ENCODE measurements at places on chromosomes 6 and 20.

GRCh38 chr6:133392641-133393040, 151.5 kb downstream of the EYA4 start:
- no peak for DNase-seq

DNA sequence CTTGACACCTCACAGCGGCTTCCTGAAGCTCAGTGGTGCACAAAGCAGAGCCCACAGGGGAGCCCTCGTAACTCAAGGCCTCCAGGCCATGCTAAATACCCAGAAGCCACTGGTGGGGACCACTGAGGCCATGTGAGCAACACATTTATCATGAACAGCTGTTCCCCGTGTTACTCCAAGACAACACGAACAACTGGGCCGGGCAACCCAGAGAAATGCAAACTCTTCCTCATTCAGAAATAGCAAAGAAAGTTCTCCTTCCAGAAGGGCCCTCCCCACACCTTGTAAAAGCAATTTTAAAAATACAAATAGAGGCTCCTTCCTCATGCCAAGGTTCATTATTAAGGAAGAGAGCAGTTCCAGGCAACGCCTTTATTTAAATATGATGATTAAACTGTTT, 36.3 kb upstream of the SLCO4A1 start:
- DNase-seq: no peak

- DNase-seq: no peak
Measured at GRCh38 chr6:113594726-113595125, 262.4 kb upstream of the MARCKS start.

GRCh38 chr6:95087394-95088097, 489.8 kb upstream of the MANEA start:
- DNase-seq: no peak

- DNase-seq: no peak
Measured at GRCh38 chr6:88662653-88663174, 300.7 kb downstream of the RNGTT start.

- no peak for DNase-seq
Measured at GRCh38 chr20:62675877-62676260, 32.8 kb upstream of the NTSR1 start.

DNA sequence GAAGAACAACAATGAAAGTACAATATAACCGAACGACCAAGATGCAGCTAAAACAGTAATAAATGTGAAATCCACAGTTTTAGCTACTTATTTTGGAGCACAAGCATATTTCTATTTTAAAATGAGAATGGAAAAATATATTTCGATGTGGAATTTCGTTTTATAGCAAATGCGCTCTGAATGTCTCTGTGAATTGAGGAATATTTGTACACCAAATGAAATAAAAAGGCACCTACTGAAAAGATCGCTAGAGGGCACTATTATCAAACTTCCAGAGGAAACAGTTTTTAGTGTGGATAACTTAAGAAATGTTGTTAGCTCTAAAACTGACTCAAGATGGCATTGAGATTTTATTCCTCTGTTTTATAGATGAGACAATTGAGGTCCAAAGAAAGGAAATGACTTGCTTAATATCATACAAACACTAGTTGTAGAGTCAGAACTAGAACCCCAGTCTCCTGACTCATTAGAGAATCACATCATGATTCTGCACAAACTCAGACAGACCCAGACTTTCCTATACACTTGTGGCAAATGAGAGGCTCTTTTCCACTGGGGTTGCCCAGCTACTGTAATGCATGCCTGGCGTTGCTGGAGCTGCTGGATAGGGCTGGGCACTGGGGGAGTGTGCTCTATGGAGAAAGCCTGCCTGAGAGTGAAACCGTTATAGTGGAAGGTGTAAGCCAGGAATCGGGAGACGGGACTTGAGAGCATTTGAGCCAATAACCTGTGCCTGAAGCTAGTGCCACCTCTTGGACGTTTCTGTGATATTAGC, 51.9 kb downstream of the GCLC start:
- DNase-seq: no peak

DNA sequence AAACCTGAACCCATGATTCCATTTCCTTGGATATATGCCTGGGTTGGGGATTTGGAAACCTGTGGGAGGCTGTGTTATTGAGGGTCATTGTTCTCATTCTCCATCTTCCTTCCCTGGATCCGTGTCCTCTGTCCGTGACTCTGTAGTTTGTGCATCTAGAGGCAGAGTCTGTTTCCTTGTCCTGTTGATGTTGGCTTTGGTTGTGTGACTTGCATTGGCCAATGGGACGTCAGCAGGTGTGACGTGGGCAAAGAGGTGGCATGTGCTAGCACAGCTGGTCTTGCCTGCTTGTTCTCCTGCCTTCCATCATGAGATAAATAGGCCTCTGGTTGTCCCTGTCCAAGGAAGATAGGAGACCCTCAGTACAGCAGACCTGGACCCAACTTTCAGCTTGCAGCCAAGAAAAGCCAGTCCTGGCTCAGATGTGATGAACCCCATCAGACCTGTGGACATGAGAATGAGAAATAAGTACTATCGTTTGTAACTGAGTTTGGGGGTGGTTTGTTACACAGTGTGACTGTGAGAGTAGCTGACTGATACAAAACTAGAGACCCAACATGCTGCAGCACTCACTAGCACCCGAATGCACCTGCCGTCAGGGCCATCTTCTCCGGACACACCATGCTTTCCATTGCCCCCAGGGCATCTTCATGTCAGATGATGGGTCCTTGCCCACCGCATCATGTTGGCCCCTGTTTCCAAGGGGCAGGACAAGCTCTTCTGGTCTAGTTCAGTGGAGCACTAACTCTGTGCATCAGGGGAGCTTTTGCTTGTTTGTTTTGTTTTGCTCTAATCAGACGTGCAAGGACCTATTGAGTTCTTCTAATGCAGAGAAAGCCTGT, 195.3 kb upstream of the SULF2 start:
- no peak for DNase-seq

DNA sequence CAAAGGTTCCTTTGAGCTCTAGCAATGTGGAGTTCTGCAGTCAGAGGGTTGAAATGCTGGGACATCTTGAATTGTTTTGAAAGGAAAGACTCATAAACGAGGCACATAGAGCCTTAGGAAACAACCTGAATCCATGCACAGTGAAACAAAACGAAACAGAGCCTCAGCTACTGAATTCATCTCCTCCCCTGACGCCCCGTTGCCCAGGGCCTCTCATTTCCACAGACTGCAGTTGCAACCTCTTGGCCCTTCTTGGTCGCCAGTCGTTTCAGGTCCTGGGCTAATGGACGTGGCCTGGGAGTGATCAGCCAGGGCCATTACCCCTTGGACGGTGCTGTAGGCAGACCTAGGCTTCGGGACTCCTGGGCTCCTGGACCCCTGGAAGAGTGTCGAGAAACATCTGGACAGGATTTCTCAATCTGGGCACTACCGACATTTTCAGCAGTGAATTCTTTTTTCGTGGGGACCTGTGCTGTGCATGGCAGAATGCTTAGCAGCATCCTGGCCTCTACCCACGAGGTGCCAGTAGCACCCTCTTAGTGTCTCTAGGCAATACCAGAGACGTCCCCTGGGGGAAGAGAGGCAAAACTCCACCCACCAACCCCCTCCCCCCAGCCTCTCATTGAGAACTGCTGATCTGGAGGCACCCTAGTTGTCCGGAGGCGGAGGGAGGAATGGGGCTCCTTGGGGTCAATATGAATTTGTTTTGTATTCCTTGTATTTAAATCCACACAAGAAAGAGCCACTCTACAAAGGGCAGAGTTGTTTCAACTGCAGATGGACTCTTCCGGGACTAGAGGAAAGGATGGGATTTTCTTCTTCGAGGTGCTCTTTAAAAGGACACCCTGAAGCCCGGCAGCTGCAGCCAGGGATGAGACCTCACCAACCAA, 50.2 kb downstream of the TMEM242 start:
- DNase-seq: no peak

DNA sequence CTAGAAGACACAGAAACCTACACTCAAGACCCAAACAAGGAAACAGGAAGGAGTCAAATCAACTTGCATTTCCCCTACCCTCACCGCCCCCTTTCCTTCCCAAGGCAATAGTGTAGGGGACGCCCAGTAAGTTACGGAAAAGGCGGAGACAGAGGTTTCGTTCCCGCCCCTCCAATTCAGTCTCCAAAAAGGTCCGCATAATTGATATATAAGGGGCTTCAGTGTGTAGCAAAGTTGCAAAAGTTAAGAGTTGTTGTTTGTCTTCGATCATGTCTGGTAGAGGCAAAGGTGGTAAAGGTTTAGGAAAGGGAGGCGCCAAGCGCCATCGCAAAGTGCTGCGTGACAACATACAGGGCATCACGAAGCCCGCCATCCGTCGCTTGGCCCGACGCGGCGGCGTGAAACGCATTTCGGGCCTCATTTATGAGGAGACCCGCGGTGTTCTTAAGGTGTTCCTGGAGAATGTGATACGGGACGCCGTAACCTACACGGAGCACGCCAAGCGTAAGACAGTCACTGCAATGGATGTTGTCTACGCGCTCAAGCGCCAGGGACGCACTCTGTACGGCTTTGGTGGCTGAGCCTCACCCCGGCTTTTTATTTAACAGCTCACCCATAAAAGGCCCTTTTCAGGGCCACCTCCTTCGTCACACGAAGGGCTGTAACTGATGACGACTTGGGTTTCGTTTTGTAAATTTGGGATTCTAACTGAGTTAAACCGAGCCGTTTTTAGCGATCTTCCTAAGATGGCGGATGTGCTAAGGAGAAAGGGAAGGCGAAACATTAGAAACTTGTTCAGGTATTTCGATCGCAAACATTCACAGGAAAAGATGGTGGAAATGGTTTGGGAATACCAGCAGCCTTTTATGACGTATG, 124.6 kb upstream of the BTN3A2 start:
- peak; percentile 81 for DNase-seq

GRCh38 chr6:45417436-45417835, 39.7 kb upstream of the SUPT3H start:
- no peak for DNase-seq

- DNase-seq: no peak
Measured at GRCh38 chr6:43257367-43258145, 14.3 kb downstream of the TTBK1 start.

DNA sequence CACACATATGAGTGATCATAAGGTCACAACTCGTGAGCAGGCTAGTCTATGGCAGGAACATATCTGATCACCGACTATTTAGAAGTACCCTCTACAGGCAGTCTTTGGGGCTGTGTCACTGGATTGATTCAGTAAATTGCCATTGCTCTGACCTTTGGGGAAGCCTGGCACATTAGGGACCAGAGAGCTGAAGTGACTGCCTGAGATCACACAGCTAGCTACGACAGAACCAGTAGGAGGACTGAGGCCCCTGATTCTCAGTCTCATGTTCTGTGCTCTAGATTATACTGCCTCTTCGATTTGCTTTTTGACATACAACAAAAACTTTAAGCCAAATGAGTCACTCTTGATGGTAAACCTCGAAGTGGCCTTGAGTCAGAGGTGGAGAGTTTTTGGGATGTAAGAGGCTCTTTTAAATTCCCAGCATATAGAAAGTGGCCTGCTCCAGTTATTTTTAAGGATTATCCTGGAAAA, 247.5 kb upstream of the SUPT3H start:
- DNase-seq: no peak

- DNase-seq: no peak
Measured at GRCh38 chr6:21664314-21665109, 71.0 kb downstream of the SOX4 start.

- DNase-seq: no peak
Measured at GRCh38 chr20:19067986-19068385, 144.5 kb upstream of the SLC24A3 start.

DNA sequence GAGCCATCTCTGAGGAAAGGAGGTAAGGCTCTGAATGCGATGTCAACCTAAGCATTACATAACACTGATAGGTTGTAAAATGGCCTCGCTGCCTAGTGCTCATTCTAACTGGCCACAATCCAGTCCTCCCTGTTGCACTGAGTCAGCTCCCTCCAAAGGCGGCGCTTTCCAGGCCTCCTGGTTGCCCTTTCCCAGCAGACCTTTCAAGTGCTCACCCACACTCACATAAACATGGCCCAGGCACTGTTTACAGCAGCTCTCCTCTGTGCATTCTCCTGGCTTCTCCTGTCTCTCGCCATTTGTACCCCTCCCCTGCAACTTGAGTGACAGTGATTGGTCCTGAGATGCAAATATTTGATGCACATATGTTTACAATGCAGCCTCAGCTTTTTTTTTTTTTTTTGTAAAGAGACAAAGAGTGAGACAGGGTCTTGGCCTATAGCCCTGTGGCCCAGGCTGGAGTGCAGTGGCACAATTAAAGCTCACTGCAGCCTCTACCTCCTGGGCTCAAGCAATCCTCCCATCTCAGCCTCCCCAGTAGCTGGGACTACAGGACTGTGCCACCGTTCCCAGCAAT, 36.8 kb upstream of the PRND start:
- DNase-seq: no peak

DNA sequence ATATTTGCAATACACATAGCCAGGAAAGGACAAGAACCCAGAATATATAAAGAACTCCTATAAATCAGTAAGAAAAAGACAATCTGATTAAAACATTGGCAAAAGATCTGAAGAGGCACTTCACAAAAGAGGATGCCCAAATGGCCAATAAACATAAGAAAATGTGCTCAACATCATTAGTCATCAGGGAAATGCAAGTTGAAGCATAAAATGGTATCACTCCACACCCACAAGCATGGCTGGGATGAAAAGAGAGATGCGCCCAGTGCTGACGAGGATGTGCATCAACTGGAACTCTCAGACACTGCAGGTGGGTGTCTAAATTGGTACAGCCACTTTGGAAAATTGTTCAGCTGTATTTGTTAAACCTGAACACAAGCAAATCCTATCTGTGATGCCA, 42.4 kb upstream of the MLN start:
- DNase-seq: no peak

- DNase-seq: no peak
Measured at GRCh38 chr20:17676942-17677341, 5.1 kb downstream of the RRBP1 start.

DNA sequence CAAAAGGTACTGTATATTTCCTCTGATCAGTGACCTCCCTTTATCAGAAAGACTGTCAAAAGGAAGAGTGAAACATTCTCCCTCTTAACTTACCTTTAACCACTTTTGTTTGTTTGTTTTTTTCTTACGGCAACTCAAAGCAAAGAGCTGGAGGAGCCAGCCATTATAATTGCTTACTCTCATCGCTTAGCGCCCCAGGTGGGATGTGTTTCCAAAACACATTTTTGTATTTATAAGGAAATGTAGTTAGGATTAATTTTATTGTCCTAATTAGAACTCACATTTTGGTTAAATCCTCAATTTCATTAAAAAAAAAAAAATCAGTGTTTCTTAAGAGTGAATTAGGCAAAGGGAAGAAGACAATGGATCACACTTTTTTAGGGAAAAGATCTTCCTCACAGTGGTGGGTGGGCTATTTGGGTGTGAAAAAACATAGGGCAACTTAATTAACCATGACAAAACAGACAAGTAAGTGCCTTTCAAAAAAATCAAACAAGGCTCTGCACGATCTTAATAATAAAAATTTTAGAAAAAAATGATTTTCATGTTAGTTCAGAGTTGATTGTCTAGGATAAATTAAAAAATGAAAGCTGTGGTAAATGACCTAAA, 1.2 kb upstream of the PHACTR2 start:
- DNase-seq: no peak

GRCh38 chr20:58003525-58003924, 224.9 kb downstream of the ANKRD60 start:
- DNase-seq: no peak
